ENCODE measurements at places on chromosomes 12 and 14.
A peak's percentile ranks its signal among the peaks of the same experiment; 100 is the strongest.

DNA sequence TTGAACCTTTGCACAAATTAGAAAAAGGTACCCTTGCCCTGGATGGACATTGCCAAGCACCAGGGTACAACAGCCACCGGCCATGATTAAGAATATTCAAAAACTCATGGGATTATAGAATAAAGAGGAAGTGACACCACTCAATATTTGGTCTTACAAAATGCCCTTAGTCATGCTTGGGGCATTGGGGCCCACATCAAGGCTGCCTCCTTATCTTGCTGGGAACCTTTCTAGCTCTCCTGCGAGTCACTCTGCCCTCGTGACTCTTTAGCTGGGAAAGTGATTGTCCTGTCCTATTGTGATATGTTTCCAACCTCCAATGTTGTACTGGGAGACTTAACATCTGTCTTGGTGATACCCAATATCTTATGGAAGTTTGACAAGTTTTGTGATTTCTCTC lies 57.8 kb downstream of the GTF2A1 start:
- no peak for DNase-seq

GRCh38 chr12:56389412-56389811 lies 26.8 kb upstream of the APOF start:
- DNase-seq = no peak

- DNase-seq = no peak
Measured at GRCh38 chr12:58046271-58046670, 104.9 kb downstream of the ATP23 start.

DNA sequence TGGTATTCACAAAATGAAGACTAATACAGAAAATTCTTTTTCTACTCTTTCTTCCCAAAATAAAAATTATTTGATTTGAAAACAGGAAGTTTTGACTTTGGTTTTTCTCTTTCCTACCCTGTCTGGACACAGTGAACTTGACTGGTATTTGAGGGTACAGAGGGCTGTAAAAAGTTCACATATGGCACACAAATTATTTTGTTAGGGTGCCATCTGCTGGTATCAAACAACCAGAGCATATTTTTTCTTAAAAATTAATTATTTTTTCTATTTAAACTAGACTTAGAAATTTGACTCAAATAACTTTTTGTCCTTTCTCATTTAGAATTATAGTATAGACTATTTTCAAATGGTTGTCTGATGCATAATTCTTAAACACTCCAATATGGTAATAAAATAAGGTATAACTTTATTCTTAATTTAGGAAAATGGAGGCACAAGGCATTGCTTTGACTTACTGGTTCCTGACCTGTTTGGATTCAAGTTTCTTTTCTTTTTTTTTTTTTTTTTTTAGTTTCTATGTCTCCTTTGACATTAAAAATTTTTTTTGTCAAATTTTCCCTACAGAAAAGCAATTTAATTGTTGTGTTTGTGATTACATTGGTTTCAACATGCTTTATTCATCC lies 390.6 kb downstream of the PRKD1 start:
- no peak for DNase-seq

- no peak for DNase-seq
Measured at GRCh38 chr12:112418273-112418607, 507 bp upstream of the PTPN11 start.

DNA sequence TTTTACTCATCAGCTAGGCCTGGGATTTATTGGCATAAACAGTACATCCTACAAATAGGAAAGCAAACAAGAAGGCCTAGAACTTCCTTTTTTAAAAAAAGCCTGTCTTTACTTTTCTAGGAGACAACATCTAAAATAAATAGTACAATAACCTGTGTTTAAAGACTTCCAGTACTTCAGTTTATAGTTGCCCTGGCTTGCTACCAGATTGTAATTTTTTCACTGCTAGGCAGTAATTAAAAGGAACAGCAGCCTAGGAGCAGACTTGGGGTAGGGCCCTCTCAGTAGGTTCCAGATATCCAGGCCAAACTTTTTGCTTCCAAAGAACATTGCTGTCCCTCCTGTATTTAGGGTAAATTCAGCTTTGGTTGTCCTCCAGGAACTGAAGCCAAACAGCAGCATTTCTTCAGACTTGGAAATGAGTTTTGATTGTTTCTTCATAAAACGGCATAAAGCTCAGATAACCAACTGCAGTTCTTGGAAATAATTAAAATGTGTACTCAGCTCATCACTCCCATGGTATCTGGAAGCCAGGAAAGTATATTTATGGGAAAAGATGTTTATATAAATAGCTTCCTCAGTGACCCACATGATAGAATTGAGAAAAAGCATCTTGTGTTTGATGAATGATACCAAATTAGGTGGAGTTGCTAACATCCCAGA lies 61.7 kb downstream of the PPP1R36 start:
- DNase-seq = no peak

GRCh38 chr12:15273896-15274295 lies 48.4 kb upstream of the PTPRO start:
- no peak for DNase-seq

DNA sequence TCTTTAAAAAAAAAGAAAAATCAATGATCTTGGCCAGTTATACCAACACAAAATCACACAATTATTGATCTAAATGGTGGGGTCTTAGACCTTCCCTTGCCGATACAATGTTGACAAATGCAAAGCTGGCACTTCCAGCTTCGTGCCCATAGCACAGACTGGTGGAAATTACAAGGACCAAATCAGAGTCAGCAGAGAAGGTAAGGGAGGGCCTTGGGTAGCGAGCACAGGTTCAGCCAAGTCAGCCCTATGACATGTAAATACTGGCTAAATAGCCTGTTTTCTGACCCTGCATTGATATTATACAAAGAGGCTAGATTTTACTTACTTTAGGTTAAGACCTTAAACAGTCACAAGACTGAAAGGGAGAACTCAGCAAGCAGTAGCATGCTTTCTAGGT lies 30.3 kb upstream of the WDR89 start:
- no peak for DNase-seq

GRCh38 chr12:132908145-132909029 lies 21.0 kb upstream of the CHFR start:
- DNase-seq = peak; percentile 99

DNA sequence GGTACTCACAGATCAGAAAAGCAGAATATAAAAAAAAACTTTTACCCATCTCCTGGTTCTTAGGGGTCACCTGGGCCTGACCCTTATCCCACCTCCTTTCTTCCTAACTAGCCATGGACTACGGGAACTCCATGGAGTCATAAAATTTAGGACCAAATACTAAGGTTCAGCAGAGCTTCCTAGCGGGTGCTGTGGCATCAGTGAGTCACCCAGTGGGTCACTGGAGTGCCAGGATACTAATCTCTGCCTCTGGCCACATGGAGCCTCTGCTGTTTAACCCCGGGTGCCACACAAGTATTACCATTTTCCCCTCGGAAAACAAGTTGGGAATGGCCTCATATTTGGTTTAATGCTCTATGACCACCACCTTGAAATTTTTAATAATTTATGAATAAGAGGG lies 6.9 kb downstream of the ZBTB39 start:
- DNase-seq = no peak

DNA sequence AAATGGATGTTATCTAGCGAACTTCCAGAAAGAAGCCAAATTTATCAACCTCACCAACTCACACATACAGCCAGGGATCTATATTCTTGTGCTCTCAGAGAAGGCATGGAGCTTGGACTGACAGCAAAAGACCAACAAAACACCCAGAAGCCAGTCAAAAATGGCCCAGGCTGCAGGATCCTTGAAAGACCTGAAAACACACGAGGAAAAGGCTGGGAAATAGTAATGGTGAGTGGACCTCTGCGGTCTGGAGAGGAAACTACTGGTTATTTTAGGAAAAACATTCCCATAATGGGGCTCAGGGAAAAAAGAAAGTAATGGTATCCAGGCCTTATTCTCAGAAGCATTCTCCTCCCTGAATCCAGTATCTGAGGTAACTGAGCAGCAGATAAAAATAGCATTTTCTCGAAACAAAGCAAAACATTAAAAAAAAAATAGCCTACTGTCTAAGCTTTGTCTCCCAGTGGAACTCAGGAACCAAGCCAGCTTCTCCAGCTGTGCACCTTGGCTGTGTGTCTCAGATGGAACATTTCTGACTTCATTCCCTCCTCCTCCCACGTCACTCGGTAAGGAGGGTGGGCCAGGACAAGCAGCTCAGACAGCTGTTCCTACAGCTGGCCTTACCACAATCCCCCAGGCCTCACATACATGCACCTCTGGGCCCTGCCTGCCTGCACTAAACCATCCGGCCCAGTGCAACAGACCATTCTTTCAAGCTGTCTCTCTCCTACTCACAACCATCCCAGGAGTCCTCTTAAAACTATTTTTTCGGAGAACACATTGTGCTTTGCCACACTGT lies 249.9 kb downstream of the DAD1 start:
- DNase-seq = no peak

- no peak for DNase-seq
Measured at GRCh38 chr12:46516933-46517578, 144.5 kb upstream of the SLC38A2 start.

- no peak for DNase-seq
Measured at GRCh38 chr12:2137711-2138110, 84.9 kb downstream of the CACNA1C start.

GRCh38 chr12:69136931-69137613 lies 102.3 kb upstream of the CPSF6 start:
- DNase-seq = no peak

GRCh38 chr12:103766028-103766427 lies 75.0 kb downstream of the NT5DC3 start:
- DNase-seq = no peak

DNA sequence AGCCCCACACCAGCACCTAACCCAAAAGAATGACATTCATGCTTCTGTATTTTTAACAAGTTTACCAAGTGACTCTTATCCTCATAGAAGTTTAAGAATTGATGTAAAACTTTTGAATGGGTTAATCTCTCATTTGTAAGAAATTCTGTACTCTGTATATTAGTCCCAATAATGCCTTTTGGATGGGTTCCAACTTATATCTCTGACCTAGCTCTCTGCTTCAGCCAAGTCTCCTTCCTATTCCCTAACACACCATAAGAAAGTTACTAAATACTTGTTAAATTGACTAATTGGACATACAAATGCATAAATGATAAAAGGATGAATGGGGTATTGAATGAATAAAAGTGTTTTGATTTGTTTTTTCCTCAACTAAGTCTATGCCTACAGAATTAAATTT lies 557.3 kb downstream of the TMTC2 start:
- DNase-seq = no peak

DNA sequence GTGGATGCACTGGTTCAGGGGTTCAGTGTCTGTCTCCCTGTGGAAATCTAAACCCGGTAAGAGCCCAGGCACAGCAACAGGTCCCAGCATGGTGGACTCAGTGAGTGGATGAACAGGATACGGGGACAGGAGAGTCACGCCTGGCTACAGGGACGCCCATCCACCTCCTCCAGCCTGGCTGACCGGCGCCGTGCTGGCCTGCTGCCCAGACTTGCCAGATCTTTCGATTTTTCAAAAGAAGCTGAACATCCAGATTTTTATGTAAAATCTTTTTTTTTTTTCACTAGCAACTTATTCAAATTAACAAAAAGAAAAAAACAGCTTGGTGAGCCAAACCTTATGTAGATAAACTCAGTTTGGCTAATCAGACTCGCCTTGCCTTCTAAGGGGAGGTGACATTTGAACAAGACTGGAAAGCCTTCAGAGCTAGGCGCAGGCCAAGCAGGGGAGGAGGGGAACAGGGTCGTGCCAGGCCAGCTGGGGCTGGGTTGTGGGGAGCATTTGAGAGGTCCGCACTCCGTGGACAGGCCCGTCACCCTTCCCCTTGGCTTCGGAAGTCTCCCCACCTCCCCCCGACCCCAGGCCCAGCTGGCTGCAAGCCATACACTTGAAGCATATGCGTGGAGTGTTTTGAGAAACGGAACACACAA lies 87.8 kb upstream of the NCOR2 start:
- no peak for DNase-seq

DNA sequence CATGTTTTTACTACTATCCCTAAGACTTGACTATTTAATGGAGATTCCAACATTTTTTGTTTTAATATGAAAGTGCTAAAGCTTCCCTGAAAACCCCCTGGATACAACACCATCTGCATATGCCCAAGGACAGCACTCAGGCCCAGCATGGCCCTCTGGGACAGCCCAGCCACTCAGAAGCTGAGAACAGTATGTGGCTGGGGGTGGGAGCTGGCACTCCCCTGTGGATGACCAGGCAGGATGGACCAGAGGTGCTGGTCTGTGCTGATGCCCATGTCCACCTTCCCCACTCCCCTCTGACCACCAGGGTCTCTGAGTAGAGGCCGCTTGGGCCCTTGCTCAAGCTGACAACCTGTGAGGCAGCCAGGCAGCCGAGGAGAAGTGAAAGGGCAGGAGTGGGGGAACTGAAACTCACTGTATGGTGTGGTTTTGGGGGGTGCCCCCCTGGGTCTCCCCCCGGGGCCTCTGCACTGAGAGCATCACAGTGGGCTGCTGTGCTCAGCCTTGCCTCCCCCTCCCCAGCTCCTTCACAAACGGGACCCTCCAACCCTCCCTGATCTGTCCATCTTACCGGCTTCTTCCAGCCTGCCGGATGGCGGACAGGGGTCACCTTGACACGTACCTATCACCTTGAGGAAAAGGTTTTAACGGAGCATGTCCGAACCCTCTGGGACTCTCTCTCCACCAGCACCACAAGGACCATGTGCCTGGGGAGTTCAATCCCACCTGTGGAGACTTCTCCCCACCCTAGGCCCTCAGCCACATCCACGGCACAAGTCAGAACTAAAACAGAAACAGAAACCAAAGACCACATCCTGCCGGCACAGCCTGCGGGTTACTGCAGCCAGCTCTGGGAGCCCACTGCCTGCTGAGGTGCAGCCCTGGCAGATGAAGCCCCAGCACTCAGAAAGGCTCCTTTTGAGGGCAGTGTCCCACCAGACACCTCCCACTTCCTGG lies at the start of gene TMEM229B:
TMEM229B (minus strand) TSS at position 785 of the 957 bp plus-strand sequence. CDS start 14,798 bp downstream, outside the sequence.
- DNase-seq = no peak

DNA sequence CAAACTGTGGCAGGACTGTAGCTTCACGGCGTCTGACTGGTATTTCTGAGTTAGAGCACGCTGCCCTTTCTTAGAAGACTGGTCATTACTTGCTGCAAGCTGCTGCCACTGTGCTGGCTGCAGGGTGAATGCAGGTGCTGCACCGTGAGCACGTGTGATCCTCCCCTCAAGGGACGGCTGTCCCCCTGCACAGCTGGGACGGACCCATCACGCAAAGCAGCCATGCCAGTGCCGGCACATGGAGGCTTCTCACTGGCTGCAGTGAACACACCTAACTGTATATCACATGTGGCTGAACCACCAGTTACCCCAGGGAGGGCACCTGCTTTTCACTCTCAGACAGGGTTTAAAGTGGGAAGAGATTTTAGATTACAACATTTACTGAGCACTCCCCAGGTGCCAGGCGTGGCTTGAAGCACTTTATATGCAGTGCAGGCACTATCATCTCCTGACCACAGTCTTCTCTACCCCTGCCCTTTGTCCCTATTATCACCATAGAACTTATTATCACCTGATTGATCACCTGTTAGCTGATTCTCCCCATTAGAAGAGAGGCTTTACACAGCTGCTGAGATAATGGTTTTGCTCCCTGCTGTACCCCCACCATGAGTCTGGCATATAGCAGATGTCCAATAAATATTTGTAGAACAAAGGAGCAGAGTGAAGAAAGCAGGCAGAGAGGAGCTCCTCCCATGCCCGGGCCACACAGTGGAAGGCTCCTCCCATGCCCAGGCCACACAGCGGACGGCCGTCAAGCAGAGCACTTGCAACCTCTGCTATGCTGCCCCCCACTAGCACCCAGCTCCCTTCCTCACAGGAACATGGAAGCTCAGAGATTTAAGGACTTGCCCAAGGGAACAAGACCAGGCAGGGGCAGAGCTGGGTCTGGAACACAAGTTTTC lies 25.9 kb downstream of the SLC25A47 start:
- DNase-seq = no peak

All from NCI-H1930 (cell line).